ENCODE measurements at places on chromosomes 3 and 15. TPM values are rescaled to one million over a fixed set of nuclear protein-coding genes. Genes with fewer than 3 reads are reported as not detected.

IFT80 gene
- total RNA-seq: 16.8 TPM

FETUB gene
- not detected for total RNA-seq

ROBO1 gene
- 66.6 TPM for total RNA-seq

CEMIP gene
- total RNA-seq: 2.9 TPM

TTC21A gene
- 1.8 TPM for total RNA-seq

FSIP1 gene
- total RNA-seq: 28.8 TPM

ADPRH gene
- 0.53 TPM for total RNA-seq

ACTC1 gene
- total RNA-seq: not detected

ANKRD34C gene
- total RNA-seq: not detected

TERB2 gene
- total RNA-seq: not detected

CACNA2D2 gene
- not detected for total RNA-seq

POLR2H gene
- 48.4 TPM for total RNA-seq

MYO5C gene
- total RNA-seq: 17.8 TPM

HEG1 gene
- total RNA-seq: 2.0 TPM

TMEM40 gene
- 19.0 TPM for total RNA-seq

SLC12A1 gene
- total RNA-seq: not detected

DNAH1 gene
- total RNA-seq: 1.2 TPM

DPPA4 gene
- not detected for total RNA-seq

ABHD14A gene
- 0.79 TPM for total RNA-seq

EPHB3 gene
- 16.8 TPM for total RNA-seq

PP2D1 gene
- not detected for total RNA-seq

COL6A5 gene
- not detected for total RNA-seq

TGM5 gene
- total RNA-seq: 1.8 TPM

CCRL2 gene
- 0.26 TPM for total RNA-seq

TTLL13 gene
- under 0.01 TPM for total RNA-seq

TAGLN3 gene
- total RNA-seq: 0.77 TPM

SAMMSON gene
- total RNA-seq: not detected

AGBL1 gene
- not detected for total RNA-seq

OXSM gene
- total RNA-seq: 18.4 TPM

LPCAT4 gene
- total RNA-seq: 5.6 TPM

MB21D2 gene
- total RNA-seq: 9.6 TPM

MYRIP gene
- total RNA-seq: not detected

NUP210 gene
- under 0.01 TPM for total RNA-seq

CCDC12 gene
- 41.9 TPM for total RNA-seq

CASR gene
- total RNA-seq: not detected

SERINC4 gene
- 0.13 TPM for total RNA-seq

Data from bronchial epithelial cell (primary cell).